ENCODE measurements at places on chromosomes 7 and 10. TPM values are rescaled to one million over a fixed set of nuclear protein-coding genes. Genes with fewer than 3 reads are reported as not detected.

The MSMB gene
- total RNA-seq = not detected

The JCAD gene
- total RNA-seq = 0.56 TPM

The SPDYE2B gene
- not detected for total RNA-seq

The SOSTDC1 gene
- not detected for total RNA-seq

The IL6 gene
- not detected for total RNA-seq

The OR2A5 gene
- not detected for total RNA-seq

Data from naive thymus-derived CD4-positive, alpha-beta T cell (primary cell).